ENCODE measurements at places on chromosomes 7 and 10.

GRCh38 chr7:20918156-20918555 lies 131.5 kb upstream of the SP8 start:
- DNase-seq = no peak

- no peak for DNase-seq
Measured at GRCh38 chr7:80247144-80247543, 112.5 kb downstream of the GNAI1 start.

DNA sequence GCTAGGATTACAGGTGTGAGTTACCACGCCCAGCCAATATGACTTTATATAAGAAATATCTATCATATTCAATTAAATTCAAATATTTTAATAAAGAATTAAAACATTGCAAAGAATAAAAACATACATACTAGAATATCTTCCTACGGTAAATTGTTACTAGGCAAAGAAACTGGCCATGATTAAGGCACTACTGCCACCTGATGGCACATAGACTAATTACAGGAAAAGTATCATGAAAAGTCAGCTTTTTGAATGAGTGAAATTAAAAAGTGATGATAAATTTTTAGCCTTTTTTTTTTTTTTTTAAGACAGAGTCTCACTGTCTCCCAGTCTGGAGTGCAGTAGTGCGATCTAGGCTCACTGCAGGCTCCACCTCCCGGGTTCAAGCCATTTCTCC lies 30.9 kb downstream of the MRPS33 start:
- no peak for DNase-seq

DNA sequence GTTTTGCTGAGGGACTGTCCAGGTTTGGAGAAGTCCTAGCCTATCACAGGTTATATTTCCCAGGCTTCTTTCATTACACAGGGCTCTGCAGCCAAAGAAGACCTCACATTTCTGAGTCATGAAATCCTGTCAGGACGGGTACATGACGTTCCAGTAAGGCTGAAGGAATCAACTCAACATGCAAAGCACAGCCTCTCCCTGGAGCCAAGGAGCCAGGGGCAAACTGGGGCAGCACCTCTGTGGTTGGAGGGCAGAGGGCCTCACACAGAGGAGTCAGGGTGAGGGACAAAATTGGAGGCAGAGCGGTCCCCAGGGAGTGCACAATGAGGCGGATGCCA lies 116.3 kb upstream of the GDF10 start:
- no peak for DNase-seq

DNA sequence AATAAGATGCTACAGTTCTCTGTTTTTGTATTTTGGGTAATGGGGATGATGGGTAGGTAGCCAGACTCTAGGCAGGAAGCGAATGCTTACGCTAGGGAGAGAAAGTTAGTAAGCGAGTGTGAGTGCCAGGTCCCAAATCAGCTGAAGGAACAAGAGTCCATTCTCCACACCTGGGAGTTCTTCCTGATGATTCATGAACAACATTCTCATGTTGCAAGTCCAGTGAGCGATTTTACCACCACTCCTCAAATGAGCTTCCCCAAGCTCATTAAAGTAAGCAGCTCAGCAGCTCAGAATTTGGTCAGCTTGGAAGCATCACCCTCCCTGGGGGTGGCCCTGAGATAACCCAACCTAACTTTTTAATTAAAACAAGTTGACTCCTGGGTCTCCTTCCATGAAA lies 27.3 kb downstream of the SH3PXD2A start:
- no peak for DNase-seq

DNA sequence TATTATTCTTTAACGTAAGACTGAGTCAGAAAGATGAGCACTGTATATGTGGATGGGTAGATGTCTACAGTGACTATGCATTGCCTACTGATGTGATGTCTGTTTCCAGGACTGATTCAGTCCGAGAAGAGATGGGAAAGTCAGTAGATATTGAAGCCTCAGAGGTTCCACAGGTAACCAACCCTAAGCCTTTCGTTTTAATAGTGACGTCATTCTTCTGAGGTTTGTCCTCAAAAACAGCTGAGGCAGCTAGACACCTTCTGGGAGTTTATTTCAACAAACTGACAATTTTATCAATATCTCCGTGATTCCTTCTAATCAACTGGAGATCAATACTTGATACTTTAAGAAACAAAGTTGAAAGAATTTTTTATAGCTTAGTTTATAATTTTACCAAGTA lies 171.6 kb downstream of the LHFPL3 start:
- no peak for DNase-seq

GRCh38 chr7:98913612-98914011 lies 35.3 kb downstream of the TRRAP start:
- no peak for DNase-seq

- no peak for DNase-seq
Measured at GRCh38 chr10:72895236-72895850, 1.8 kb downstream of the OIT3 start.

DNA sequence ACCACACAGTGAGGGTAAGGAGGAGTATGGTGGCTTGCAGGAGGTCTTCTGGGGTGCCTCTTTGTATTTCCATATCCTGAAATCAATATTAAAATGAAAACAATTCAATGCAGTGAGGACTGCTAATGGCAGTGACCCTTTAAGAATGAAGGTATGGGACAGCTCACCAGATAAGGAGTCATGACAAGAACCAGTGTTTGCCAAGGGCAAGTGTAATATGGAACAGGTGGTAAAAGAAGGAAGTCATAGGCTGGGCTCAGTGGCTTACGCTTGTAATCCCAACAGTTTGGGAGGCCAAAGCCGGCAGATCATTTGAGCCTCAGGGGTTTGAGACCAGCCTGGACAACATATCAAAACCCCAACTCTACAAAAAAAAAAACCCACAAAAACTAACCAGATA lies 20.0 kb upstream of the LIPA start:
- DNase-seq = no peak

- DNase-seq = no peak
Measured at GRCh38 chr10:93386631-93387369, 95.3 kb downstream of the MYOF start.

- no peak for DNase-seq
Measured at GRCh38 chr10:84095811-84096497, 43.4 kb upstream of the GHITM start.

GRCh38 chr7:50801907-50802306 lies 19.2 kb upstream of the GRB10 start:
- DNase-seq = no peak

- no peak for DNase-seq
Measured at GRCh38 chr10:19283285-19283684, 234.7 kb downstream of the MALRD1 start.

DNA sequence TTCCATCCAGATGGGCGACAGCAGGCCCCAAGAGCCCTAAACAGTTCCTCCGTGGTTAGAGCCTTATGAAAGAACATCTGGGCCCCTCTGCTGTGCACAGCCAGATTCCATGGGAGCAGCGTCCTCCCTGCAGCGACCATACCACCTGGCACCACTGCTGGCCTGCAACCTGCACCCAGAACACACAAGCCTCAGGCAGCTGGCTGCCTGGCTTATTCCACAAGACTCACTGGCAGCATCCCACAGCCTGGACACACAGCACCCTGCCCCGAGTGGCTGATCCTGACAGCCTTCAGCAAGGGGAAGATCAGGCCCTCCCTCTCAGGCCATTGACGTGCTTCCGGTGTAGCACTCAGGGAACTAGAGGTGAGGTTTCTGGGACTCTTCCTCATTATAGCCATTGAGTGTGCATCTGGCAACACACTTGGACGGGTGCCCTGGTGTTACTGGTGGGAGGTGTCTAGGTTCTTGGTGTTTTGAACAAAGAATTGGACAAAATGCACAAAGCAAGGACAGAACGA lies 33.7 kb upstream of the ERCC6 start:
- no peak for DNase-seq

DNA sequence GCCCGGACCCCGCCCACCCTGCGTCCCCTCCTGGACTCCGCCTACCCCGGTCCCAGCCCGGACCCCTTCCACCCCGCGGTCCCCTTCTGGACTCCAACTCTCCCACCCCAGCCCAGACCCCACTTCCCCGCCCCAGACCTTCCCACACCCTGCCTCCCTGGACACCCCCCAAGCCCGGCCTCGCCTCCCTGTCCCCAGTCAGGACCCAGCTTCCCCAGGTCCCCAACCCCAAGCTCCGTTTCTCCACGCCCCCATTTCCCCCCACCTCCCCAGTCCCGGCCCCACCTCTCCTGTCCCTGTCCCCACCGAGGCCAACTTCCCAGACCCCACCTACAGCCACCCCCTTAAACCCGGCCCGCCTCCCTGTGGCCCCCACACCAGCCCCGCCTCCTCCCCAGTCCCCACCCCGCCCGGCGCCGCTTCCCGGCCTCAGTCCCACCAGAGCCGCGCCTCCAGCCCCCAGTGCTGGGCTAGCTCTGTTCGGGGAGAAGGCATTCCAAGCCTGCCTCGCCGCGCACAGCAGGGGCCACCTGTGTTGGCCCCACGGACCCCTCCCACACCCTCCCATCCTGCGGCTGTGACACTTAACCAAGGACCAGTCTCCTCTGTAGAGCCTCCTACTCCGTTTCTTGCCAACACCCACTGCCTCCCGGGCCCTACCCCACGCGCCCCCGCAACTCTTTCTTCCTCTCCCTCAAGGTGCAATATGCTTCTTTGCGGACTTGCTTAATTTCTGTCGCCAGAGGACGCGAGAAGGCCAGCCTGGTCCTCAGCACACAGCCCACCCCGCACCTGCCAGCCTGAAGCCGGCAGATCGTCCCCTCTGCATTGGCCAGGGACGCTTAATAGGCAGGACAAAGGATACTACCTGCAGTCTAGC lies 736 bp upstream of the ITIH5 start:
- DNase-seq = no peak

DNA sequence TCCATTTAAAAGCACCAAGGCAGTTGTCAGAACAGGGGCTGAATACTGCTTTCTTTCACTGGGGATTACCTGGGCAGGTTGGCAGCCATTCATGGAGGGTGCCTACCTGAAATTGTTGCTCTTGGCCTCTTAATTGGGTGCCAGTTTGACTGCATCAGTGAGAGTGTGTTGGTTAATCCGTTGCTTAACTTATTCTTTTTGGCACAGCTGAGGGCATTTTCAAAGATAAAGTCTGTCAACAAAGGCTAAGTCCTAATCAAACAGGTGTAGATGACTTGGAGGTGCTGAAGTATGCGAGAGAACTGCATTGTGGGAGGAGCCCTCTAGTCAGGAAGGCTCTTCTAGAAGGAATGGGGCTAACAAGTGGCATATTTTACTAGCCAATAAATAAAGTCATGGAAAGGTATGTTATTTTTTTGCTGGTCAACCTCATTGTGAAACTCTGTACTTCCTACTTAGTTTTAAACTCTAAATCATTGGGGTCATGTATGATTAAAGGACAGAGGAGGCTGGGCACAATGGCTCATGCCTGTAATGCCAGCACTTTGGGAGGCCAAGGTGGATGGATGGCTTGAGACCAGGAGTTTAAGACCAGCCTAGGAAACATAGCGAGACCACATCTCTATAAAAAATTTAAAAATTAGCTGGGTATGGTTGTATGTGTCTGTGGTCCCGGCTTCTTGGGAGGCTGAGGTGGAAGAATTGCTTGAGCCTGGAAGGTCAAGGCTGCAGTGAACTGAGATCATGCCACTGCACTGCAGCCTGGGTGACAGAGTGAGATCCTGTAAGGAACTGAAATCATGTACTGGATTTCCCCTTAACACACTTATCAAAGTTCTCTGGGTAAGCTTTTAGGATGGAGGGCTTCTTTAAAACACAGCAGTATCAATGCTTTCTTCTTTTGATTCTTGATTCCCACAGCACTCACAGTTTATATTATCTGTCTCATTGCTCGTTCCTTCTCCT lies 134.1 kb downstream of the LRMDA start:
- no peak for DNase-seq

- no peak for DNase-seq
Measured at GRCh38 chr10:33306126-33306525, 28.3 kb downstream of the NRP1 start.

DNA sequence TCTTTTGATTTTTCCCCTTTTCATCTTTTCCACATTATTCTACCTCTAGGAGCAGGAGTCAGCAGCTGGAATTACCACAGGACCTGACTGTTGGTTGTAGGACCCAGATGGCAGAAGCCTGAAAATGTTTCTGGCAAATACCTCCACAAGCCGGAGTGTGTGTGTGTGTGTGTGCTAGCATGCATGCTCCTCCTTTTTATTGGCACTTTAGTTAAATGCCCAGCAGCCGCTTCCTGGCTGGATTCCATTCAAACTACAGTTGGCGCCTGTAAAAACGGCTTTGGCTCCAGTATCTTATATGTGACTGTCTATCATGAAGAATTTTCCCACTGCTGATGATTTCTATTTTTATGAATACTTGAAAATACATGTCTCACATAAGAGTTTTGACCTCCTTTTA lies 319.7 kb upstream of the SP4 start:
- DNase-seq = no peak

DNA sequence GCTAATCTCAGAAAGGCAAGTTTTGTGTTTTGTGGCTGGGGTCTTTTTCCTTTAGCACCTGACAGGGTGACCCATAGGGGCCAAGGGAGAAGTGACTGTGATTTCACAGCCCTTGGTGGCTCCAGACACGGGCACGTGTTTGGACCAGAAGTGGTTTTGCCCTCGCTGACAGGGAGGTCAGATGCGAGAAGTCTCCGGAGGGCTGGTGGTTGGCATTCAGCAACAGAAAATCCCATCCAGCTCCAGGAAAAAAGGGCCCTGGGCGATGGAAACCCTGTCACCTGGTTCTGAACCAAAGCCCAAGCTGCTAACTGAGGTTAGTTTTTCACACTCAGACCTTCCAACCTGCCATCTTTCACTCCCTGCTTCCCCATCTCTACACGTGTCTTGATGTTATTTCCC lies 272.9 kb downstream of the TRIL start:
- DNase-seq = no peak

DNA sequence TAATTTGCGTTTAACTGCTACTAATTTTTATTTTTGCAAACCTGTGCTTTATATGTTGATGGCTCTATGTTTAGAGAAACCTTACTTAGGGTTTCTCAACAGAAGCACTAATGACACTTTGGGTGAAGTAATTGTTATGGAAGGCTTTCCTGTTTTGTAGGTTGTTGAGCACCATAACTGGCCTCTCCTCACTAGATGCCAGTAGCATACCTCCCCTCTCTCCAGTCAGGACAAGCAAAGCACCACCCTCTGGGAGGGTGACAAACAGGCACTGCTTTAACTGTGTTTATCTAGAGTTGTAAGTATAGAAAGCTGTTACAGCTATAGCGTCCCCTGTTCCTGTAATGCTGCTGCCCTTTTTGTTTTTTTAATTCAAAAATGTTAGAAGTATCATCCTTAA lies 60.9 kb downstream of the WAC start:
- no peak for DNase-seq

- DNase-seq = no peak
Measured at GRCh38 chr10:97852277-97852676, 2.6 kb downstream of the GOLGA7B start.

- no peak for DNase-seq
Measured at GRCh38 chr7:515628-516027, 4.0 kb downstream of the PDGFA start.

DNA sequence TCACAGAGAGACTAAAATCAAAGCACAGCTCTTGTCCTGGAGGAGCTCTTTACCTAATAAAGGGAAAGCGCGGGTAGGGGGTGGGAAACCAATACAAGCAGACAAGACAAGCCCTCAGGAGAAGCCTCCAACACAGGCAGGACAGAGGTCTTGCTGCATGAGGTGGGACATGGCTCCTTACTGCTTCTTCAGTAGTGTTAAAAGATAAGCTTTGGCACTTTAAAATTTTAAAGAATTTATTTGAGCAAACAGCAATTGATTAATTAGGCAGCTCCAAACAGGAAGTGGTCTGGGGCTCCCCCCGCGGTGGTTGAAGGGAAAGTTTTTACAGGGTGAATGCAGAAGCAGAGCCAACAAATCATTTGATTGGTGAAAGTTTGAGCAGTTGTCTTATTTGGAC lies 50.3 kb upstream of the MACC1 start:
- no peak for DNase-seq

GRCh38 chr10:118108194-118109026 lies 61.7 kb upstream of the RAB11FIP2 start:
- DNase-seq = no peak

- no peak for DNase-seq
Measured at GRCh38 chr7:5394264-5395105, 29.1 kb downstream of the TNRC18 start.

Data from T follicular helper cell (primary cell).